RPMI7951 (cell line): ENCODE measurements at places on chromosomes 1 and 21. TPM values are rescaled to one million over a fixed set of nuclear protein-coding genes. Genes with fewer than 3 reads are reported as not detected.

DNA sequence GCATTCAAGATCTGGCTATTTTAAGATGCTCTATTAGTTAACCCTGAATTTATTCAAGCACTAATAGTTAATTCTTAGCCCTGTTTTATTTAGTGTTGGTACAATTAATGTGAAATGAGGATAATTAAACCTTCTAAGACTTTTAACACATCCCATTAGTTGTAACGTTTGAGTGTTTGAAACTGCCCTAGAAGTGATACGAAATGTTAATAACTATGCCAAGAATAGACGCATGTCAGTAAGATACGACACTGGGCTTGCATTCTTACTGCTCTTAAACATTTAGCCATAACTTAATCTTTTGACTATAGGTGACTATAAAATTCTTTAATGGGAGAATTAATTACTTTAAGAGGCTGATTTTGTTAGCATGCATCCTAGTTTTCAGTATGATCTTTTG is 9.8 kb downstream of the H3-3A start:
- no peak for DNase-seq

DNA sequence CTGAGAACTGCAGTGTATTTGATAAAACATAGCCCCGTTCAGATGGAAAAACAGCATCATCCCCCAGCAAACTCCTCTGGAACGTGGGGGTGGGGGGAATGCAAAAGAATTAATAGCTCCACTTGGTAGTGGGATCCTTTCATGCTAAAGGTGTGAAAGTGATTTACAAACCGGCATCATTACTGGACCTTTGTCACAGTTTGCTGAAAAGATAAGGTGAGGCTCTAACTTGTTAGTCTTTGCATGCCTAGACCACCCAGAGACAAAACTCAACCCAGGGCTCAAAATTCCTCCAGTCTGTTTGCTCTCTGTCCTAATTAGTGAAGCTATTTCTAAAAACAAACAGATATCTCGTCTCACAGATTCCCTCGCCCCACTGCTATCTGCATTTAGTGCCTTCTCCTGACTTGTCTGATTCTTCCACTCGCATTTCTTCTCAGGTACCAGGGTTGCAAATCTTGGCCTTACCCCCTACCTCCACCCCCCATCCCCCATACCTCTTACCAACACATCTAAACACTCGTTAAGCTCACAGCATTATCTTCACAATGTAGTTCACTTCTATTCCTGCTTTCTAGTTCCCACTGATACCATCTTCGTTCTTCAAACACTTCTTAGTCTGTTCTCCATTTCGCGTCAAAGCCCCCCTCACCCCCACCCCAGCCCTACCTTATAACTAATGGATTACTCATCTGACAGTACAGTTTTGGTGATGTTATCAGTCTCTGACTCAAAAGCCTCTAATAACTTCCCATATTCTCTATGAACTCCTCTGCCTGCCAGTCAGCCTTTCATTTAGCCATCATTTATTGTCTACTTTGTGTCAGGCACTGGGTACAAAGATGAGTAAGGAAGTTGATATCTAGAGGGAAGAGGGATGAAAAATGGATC is 11.8 kb downstream of the IER5 start:
- DNase-seq: no peak

GRCh38 chr21:45792682-45793383 is 149.3 kb downstream of the PCBP3 start:
- DNase-seq: no peak

Gene AGT
- not detected in 2 replicates for total RNA-seq

- no peak for DNase-seq
Observed at GRCh38 chr21:43935711-43936110, 70.7 kb downstream of the AGPAT3 start.

Gene SLC6A17
- total RNA-seq: 1.2 and 1.8 TPM in 2 replicates

DNA sequence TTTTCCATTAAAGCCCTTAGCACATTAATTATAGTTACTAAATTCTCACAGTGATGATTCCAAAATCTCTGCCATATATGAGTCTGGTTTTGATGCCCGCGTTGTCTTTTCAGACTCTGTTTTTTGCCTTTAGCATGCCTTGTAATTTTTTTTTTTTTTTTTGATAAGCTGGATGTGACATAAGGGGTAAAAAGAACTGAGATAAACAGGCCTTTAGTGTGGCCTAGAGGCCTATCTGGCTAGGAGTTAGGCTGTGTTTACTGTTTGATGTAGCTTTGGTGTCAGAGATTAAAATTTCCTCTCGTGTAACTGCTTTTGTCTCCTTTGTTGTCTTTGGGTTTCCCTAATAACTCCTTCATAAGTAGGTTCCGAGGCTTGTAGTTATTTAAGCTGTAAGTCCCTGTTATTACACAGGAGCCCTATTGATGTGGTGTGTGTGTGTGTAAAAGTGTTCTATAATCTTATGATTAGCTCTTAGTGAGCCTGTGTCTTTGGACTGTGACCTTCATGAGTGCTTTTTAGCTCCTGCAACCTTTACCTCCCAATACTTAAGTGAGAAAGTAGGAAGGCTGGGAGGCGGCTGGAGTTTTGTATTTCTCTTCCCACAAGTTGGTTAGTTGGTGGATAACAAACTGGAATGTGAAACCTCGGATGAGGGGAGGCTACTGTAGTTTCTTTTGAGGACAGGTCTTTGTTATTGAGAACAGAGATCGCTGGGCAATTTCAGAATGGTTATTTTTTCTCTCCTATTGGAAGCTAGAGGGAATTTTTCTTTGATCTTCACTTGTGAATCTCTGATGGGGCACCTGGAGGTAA is 19.3 kb downstream of the HS2ST1 start:
- DNase-seq: no peak

GRCh38 chr1:69967245-69967766 is 238.1 kb downstream of the LRRC40 start:
- no peak for DNase-seq

Gene C1orf185
- not detected in 2 replicates for total RNA-seq

DNA sequence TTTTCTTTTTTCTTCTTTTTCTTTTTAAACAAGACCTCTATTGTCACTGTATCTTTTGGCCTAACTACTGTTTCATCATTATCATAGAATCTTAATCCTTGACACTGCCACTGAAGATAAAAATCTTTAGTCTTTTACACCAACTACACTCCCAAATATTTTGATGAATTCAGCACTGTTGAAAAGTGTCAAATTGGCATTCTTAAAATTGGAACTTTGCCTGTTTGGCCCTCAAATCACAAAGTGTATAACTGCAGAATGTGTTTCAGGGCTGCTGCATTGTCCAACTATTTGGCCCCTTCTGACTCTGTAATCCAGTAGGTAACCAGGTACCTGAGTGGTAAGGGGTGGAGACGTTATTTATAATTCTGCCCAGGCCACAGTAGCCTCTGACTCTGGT is 34.3 kb downstream of the ACTN2 start:
- no peak for DNase-seq

Gene SEMA4A
- 0.20 and 0.36 TPM in 2 replicates for total RNA-seq

Gene OVAAL
- total RNA-seq: 0.36 and 0.68 TPM in 2 replicates

DNA sequence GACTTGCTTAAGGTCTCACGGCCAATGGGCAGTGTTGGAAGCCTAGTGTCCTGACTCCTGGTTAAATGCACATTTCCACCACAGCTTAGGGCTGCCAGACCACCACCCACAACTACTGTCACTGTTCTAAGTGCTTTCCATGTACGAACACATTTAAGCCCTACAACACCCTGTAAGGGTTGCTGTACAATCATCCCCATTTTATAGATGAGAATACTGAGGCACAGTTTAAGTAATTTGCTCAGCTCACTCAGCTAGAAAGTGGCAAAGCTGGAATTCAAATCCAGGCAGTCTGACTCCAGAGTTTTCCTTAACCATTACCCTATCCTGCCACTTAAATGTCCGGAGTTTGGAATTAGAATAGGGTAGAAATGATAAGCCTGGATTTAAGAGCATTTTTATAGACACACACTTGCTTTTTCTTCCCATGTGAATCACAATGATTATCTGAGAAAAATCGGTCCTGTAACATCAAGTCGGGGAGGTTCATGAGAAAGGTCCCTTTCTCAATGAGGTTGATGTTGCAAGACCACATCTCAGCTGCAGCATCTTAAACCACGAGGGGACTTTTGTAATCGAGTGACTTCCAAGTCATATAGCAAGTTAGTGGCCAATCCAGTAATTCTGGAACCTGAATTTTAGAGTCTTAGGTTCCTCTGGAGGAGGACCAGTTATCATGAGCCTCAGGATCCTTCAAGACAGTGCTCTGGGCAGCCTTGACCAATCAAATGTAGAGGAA is 8.6 kb downstream of the E2F2 start:
- DNase-seq: no peak

DNA sequence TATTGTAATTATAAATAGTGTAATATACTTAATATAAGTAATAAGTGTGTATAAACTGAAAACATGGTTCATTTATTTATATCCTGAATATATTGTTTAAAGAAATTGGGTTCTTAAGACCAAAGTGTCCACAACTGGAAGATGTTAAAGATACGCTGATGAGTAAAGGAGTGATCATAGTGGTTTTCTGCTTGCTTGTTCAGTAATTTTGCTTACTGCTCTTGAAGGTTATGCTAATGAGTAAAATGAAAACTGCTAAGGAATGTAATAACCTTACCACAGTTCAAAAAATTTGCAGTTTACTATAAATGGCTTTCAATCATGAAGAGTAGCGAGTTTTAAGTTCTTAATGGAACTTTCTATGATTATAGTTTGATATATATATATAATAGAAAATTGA is 22.0 kb downstream of the DONSON start:
- DNase-seq: no peak

GRCh38 chr1:145988773-145989172 is 7.6 kb downstream of the TXNIP start:
- DNase-seq: no peak

- no peak for DNase-seq
Observed at GRCh38 chr1:243548516-243548915, 292.7 kb downstream of the SDCCAG8 start.
